NCI-H446 treated with DMSO at 0.1 percent for 48 hours (cell line): ENCODE measurements at places on chromosomes 2 and 18.

GRCh38 chr18:61616111-61616610 lies 276.6 kb downstream of the RNF152 start:
- DNase-seq, result no peak

DNA sequence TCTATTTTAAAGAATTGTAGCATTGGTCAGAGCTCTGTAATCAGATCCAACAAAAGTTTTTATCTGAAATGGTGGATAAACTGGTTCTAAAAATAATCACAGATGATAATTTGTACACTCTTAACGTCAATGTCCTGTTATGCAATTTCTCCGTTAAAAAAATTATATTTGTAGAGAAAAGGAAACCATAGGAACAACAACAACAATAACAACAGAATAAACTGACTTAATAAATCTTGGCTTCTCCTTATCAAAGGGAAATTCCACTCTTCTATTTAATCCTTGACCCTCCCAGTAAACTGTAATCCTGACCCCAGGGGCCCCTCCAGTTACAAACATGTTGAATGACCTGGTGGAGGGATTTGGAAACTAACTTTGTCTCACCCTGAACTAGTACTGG lies 78.6 kb upstream of the ZFP36L2 start:
- no peak for DNase-seq

- no peak for DNase-seq
Measured at GRCh38 chr2:146438246-146438645, 1406.6 kb upstream of the ACVR2A start.

DNA sequence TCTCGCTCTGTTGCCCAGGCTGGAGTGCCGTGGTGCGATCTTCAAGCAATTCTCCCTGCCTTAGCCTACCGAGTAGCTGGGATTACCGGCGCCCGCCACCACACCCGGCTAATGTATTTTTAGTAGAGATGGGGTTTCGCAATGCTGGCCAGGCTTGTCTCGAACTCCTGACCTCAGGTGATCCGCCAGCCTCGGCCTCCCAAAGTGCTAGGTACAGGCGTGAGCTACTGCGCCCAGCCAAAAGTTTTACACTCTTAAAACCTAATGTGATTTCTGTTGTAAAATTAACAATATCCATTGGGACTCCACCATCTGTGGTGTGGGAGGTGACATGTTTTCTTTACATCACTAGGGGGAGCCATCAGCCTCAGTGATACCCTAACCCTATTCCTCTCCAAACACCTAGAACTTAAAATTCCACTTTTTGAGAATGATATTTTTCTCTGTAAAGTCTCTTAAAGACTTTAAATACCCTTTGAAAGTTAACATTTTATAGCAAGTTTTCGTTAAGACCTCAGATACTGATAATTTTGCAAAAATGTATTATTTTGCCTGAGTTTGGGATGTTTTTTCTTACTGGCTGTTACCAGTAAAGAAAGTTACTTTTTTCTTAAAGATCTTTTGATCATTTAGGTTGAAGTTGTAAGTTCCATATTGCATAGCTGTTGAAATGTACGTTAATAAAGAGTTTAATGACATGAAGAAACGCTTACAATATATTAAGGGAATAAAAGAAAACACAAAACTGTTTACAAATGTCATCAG lies 11.6 kb upstream of the EIF2AK2 start:
- peak; percentile 8 for DNase-seq

DNA sequence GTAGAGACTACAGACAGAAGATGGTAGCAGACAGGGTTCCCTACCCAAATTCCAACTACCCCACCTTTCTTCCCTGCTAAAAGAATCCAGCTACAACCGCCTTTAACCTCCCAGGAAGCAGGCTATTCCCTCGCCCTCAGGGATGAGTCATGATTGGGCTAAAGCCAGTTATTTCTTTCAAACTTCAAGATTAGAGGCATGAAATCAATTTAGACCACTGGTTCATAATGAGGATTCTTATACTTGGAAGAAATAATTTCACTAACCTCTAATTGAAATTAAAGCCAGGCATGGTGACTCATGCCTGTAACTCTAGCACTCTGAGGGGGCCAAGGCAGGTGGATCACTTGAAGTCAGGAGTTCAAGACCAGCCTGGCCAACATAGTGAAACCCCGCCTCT lies 20.0 kb downstream of the TRIP12 start:
- no peak for DNase-seq

DNA sequence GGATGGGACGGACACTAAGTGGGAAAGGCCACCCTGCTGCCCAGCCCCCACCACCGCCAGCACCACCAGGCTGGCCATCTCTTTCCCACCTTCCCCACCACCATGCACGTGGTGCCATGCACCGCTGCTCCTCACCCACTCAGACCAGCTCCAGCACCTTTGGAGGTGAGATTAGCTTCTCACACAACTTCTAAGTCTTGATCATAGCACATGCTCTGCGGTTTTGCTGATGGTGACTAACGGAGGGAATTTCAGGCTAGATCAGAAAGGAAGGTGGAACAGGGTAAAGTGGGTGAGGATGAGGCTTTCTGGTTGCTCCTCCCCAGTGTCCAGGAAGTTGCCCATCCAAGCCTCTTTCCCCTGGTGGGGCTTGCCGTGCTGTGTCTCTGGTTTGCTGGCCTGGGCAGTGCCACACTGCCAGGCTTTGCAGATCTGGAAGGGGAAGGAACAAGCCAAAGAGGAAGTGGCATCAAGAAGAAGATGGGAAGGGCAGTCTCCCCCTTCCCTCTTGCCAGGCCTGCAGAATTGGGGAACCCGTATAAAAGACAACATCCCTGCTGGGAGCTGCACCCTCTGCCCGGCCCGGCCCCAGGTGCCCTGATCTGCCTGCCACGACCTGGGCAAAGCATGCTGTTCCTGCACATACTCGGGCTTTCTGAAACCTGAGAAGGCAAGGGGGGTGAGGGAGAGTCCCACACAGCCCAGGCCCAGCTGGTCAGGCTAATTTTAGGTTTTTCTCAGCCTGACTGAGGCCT lies 44.3 kb upstream of the CAB39 start:
- no peak for DNase-seq

GRCh38 chr2:16973586-16974286 lies 308.1 kb upstream of the CYRIA start:
- no peak for DNase-seq

- no peak for DNase-seq
Measured at GRCh38 chr2:38016219-38016618, 59.7 kb downstream of the CYP1B1 start.

- peak; percentile 27 for DNase-seq
Measured at GRCh38 chr2:228369400-228370031, 188.0 kb upstream of the SPHKAP start.

DNA sequence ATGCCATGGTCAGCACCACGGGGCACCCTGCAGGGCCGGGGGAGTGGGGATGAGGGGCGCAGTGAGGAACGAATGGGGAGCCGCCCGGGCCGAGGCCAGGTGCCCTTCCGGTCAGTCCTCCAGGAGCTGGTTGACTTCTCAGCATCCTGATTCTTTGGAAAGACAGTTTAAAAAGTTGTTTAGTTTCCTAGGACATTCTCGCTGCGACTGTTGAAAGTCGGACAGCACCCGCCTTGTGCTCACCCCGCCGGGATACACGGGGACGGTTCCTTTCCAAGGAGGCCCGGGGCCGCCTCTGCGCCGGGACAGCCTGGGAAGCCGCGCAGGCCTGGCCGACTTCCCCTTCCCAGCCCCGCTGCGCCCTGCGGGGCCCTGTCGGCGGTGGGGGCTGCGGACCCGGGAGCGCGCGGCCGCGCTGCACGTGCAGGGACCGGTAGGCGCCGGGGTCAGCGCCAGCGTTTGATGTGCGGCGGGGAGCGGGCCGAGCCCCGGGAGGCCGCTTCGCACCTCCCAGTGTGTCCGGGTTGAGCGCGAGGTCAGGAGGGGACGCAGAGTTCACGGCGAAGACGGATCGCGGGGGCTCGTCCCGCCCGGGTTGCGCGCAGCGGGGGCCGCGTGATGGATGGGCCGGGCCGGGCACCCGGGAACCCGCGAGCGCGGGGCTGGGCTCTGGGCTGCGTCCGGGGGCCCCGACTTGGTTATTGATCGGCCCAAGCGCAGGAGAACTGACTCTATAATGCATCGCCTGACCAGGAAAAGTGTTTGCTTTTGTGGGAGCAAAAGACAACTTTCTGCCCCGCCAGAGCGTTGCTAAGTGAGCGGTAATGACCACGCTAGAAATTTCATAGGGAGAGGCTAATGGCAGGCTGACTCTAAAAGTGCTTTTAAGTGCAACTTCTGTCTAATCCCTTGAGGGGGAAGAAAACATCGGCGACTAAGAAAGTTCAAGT lies 28.0 kb upstream of the SMIM21 start:
- no peak for DNase-seq

- peak; percentile 97 for DNase-seq
Measured at GRCh38 chr18:47953471-47953931, 23.0 kb upstream of the SMAD2 start.
